ENCODE measurements at places on chromosomes 2 and 18. TPM values are rescaled to one million over a fixed set of nuclear protein-coding genes. Genes with fewer than 3 reads are reported as not detected.

Gene PRKRA
- 45.3 TPM for total RNA-seq

Gene BCS1L
- total RNA-seq = 18.2 TPM

Gene IL36A
- total RNA-seq = not detected

Gene TLX2
- total RNA-seq = not detected

Gene ST6GAL2
- 2.7 TPM for total RNA-seq
